ENCODE measurements at places on chromosomes 13 and 19.

- DNase-seq: no peak
Observed at GRCh38 chr13:40694426-40694825, 28.0 kb upstream of the FOXO1 start.

DNA sequence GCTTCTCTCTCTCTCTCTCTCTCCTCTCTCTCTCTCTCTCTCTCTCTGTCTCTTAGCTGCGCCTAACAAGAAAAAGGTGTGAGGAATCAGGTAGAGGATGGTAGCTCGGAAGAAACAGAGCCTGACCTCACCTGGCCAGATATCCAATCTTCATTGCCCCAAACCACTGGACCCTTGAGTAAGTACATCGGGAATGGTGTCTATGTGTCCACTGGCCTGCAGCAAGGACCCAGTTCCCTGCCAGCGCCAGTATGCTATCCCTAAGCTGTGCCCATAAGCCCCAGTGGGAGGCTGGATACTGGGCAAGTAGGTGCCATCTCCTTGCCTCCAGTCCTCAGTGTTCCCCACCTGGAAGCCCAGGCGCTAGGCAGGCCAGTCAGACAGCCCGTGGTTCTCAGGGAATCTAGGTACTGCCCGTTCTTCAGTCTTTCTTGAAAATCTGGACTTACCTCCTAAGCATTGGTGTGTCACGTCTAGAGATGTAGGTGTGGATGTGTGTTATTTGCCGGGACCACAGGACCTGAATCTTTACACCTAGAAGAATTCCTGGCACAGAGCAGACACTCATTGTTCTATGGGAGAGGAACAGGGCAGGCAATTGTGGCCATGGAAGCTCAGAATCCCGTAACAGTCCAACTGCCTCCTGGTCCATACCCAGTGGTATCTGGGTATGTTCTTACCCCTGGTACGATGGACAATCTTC, 7.3 kb downstream of the URAD start:
- no peak for DNase-seq

DNA sequence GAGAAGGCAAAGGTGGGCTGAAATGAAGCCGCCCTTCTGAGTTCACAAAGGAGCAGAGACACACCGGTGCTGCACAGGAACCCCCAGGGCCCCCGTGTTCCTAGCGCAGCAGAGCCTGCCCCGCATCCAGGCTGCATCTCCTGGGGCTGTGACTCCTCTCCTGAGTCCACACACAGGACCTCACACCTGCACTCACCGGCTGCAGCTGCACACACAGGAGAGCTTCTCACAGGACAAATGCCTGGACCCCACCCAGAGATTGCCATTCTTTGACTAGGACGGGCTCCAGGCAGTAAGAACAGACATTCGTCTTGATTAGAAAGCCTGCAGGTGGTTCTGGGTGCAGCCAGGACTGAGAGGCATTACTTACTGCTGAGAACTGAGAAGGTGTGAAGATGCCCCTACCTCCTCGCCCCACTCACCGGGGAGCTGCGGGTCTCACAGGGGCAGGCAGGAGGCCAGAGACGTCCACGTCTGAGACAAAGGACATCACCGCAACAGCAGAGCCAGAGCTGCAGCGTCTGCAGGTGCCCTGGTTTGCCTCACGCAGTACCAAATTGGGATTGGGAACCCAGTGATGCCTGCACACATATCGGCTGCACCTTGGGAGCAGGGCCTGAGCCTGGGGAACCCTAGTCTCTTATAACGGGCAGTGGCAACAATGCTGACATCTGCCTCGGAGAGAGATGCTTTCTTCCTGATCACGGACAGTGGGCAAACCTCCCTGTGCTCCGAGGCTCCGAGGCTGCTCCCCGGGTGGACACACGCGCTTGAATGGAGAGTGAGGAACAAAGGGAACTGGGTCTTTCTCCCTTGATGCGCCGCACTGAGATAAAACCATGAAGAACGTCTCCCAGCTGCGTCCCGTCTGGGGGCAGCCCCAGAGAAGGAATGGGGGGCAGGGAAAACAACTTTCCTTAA, 50.4 kb downstream of the RASA3 start:
- DNase-seq: no peak

DNA sequence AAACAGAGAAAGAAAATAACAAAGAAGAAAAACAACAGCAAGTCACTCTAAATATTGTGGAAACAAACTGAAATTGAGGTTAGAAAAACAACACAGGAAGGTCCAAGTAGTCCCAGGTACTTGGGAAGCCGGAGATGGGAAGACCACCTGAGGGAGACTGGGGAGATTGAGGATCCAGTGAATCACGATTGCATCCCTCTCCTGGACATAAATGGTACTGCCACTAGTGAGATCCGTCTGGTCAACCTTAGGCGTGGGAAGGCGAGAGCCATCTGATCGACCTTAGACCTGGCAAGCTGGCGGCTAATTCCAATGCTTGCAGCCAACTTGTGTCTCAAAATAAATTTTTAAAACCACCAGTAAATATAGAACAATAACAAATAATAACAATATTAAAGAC, 81.9 kb downstream of the ZNF726 start:
- no peak for DNase-seq

DNA sequence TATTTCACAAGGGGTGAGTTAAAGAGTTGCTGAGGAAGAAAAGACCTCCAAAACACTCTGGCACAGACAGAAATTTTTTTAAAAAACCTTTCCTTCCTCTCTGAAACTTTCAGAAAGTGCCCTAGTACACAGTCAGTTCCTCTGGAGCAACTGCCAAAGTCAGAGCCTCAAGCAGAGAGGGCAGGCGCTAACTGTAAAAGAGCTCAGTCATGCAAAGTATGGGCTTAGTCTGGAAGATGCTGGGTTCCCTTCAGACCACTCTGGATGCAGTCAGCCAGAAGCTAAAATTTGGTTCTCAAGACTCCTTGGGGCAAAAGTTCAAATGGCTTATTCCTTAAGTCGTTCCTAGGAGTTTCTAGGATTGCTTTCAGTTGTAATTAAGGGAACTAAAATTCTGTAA, 671.6 kb downstream of the PCDH9 start:
- DNase-seq: no peak

DNA sequence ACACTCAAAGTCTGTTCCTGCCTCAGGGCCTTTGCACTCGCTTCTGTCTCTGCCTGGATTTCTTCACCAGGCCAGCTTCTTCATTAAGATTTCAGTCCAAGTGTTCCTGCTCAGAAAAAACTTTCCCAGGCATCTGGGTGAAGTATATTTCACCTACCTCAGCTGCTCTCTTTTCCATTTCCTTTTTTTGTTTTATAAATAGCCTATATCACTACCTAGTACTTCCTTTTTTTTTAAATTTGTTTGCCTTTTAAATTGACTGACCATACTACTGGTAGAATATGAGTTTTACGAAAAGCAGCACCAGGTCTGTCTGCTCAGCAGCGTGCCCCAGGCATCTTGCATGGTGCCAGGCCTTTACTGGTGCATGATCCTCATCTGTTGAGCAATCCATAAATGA, 1064.4 kb downstream of the UQCRFS1 start:
- no peak for DNase-seq

DNA sequence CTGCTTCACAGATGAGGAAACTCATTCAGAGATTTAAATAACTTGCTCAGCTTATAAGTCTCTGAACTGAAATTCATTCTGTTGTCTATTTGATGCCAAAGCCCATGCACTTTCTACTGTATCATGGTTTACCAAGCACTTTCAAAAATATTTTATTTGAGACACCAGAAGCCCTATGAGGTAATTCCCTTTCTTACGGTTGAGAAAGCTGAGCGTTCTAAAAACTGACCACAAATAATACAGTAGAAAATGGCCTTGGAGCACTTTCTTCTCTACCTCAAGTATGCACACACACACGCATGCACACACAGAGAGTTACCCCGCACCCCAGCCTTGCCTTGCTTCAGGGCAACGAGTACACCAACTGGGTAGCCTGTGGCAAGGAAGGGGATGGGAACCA, 228.5 kb downstream of the RFC3 start:
- DNase-seq: no peak

GRCh38 chr19:54312436-54313377, at the start of gene LILRA5:
LILRA5 (minus strand) TSS chr19:54313166; CDS start chr19:54313019, 147 bp downstream.
- no peak for DNase-seq

GRCh38 chr13:94588541-94588940, 7.4 kb downstream of the TGDS start:
- no peak for DNase-seq

- no peak for DNase-seq
Observed at GRCh38 chr13:97946951-97947588, 6.4 kb upstream of the IPO5 start.

DNA sequence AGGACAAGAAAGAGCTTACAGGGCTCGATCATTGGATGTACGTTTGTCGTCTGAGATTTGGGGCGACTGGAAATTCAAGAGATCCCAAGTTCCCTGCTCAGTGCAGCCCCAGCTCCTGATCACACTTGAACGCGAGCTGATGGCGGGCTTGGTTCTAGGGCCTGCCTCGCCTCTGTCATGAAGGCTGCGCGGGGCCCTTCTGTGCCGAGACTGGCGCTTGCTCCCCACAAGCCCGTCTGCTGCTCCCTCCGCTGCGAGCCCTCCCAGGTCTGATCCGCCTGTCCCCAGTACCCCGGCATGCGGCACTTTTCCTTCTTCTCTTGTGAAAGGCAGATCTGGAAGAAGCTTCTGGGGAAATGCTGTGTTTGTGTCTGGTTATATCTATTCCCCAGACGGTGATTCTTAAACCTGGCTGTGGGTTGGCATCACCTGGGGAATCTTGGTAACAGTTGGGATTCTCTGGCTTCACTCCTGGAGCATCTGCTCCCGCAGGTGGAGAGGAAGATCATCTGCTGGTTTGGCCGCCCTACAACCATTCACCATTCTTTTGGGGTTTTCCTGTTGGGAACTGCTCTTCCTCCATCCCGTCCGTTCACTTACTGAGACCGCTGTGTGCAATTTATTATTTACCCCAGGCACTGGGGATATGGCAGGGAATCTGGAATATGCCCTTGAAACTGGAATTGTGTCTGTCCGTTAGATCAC, 43.6 kb downstream of the SIPA1L3 start:
- DNase-seq: peak; percentile 45

- no peak for DNase-seq
Observed at GRCh38 chr19:6501740-6502648, at the start of gene TUBB4A. TUBB4A (minus strand) TSS chr19:6502309; CDS start chr19:6502212, 97 bp downstream.

DNA sequence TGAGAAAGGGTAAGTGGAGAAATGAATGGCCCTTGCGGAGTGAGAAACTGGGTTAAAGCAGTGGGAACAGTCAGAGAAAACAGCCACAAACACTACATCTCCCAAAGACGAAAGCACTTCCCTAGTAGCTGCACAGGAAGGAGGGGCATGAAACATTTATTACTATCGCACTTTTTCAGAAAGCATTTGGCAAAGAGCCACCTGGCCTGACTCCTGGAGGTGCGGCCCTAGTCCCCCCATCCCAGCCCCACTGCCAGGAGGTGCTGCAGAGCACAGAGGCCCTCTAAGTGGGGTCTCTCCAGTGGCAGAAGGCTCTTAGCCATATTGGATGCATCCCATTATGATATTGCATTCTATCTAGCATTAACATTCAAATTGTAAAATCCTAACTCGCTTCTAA, 55.8 kb downstream of the MTMR6 start:
- no peak for DNase-seq

GRCh38 chr13:45994752-45995151, 57.8 kb downstream of the ZC3H13 start:
- peak; percentile 50 for DNase-seq

DNA sequence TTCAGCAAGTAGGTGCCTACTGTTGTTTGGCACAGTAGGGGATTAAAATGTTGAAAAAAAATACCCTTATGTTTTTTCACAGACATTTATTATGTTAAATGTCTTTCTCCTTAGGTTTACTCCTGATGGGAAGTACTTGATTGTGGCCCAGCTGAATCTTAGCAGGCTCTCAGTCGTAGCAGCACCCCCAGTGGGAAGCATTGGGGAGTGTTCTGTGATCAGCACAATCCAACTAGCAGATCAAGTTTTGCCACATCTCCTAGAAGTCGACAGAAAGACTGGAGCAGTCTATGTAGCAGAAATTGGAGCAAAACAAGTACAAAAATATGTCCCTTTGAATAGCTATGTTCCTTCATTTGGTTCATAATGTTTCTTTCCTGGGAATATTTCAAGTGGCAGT, 9.3 kb downstream of the NHLRC3 start:
- no peak for DNase-seq

DNA sequence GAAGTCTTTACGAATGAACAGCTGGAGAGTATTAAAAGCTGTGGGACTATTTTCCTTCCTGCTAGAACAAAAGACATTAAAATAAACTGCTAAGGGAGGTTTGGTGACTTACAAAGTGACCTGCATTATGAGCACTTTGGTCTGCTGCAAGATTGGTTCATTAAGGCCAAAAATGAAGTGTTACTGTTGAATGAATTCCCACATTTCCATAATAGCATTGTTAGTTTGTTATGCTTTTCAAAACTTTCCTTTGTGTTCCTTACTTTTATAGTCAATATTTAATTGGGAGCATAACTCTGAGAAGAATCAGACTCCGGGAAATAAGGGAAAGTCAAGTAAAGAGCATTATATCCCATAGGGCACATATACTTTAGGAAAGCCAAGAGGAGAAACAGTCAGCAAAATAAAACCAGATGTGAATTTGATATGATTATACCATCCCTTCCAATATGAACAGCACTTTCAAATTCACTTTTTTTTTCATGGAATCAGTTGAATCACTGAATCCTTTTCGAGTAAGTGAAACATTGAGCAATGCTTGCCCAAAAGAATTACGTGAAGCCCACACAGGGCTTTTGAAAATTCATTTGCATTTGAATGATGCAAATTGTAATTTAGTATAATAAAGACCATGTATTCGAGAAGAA, 112.6 kb downstream of the KCTD12 start:
- no peak for DNase-seq
